ENCODE measurements at places on chromosomes 11 and 22.

DNA sequence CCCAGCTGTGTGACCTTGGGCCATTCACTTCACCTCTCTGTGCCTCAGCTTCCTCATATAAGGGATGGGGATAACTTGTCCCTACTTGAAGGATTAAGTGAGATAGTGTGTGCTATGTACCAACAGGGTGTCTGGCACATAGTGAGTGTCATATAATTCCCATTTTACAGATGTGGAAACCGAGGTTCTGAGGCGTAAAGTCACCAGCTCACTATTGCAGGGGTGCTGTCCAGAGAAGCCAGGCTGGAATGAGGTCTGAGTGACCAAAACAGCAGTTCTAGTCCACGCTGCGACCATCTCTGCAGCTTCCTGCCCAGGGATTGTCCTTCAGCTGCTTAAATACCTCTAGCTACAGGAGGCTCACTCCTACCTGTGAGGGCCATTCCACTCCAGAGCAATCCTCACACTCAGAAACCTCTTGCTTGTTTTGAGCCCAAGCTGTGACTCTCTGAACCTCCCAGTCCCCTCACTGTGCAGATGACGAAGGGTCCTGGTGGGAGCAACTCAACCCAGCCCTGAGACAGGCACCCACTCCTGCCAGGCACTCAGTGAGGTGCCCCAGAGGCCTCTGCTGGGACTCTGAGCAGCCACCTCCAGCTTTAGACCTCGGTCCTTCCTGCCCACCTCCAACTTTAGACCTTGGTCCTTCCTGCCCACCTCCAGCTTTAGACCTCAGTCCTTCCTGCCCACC lies 5.8 kb downstream of the MB start:
- no peak for DNase-seq

DNA sequence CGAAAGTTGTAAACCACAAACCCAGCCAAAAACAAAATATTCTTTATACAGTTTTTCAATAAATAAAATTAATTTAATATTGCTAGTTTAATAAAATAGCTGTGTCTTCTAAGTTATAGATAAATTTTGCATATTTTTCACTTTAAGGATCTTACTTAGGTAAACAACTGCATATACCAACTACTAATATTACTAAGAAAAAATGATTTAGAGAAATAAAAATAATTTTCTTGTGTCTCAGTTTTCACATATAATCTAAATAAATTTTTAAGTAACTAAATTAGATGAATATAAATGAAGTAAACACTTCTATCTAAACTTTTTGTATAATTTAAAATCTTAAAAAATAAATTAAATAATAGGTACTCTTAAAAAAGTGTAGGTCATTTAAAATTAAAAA lies 67.1 kb upstream of the TOP3B start:
- no peak for DNase-seq

GRCh38 chr11:82080160-82080559 lies 653.5 kb downstream of the FAM181B start:
- no peak for DNase-seq

- DNase-seq = no peak
Measured at GRCh38 chr11:113587308-113587739, 112.1 kb upstream of the DRD2 start.

- no peak for DNase-seq
Measured at GRCh38 chr11:132874638-132875037, 657.7 kb downstream of the OPCML start.

DNA sequence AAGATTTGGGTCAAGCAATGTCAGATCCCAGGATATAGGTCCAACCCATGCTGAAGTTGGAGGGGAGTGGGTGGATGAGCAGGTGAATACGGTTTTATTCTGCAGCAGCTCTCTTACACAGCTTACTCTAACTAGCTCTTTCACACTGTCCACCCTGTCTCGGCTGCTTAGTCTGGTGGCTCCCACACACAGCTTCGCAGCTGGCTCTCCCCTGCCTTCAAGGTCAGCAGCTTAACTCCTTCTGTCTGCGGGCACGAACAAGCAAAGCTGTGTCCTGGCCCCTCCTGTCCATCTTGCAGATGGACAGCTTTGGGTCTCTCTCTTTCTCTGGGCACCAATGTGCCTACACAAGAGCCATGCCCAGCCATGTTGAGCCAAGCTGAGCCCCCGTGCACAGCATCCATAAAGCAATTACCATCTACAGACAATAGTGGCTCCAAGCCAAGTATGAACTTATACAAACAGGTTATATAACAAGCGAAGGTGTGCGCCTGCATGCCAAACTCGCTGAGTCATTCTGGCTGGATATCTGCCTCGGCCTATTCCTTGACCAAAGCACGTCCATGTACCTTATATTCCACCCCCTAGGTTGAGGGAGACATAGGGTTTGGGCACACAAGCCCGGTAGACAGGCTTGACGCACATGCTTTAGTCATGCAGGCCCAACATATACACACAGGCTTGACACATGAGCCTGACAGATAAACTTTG lies 1307.8 kb upstream of the RAG2 start:
- DNase-seq = no peak
